ENCODE measurements at places on chromosomes 5 and 9. TPM values are rescaled to one million over a fixed set of nuclear protein-coding genes. Genes with fewer than 3 reads are reported as not detected.
A peak's percentile ranks its signal among the peaks of the same experiment; 100 is the strongest.

The IL3 gene
- not detected for polyA plus RNA-seq

DNA sequence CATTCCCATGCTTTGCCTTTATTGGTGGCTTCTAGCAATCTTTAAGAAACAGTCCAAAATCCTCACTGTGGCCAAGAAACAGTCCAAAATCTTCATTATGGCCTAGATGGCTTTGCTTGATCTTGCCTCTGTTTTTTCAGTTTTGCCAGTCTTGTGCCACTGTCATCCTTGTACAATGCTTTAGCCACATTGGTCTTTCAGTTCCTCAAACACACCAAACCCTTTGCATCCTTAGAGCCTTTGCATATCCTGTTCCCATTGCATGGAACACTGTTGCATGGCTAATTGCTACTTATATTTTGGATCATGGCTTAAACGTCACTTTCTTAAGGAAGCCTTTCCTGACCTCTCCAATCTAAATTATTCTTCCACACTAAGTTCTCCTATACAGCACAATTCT lies 22.1 kb downstream of the MRRF start:
- no peak for DNase-seq

DNA sequence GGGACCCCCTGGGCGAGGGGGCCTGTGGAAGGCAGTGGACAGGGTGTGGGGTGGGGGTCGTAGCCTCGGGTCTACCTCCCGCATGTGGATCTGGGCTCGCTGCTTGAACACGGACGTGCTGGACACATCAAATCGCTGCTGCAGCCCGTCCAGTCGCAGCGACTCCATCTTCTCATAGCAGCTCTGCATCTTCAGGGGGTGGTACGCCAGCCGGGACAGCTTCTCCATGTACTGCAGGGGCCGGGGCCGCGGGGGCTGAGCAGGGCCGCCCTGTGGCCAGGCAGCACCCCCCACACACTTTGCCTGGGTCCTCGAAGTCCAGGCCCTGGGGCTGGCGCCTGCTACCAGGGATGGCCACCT lies 57.6 kb downstream of the LRSAM1 start:
- no peak for DNase-seq

The FRRS1L gene
- 7.0 TPM for polyA plus RNA-seq

The PHF24 gene
- 14.7 TPM for polyA plus RNA-seq

DNA sequence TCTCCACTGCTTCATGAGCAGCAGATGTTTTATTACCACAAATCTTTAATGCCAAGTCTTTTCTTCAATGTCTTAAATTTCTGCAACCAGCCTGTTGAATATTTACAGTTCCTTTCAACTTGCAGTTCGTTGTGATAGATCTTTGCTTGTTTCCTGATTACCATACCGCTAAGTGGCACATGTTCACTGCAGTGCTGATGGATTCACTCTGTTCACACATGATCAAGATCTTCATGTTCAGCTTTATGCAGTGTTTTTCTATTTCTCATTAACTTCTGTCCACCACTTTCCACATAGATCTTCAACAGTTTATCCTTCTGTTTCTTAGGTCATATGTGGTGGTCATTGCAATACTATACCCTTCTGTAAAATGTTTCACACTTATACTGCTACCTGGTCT lies 280.6 kb downstream of the EPB41L4A start:
- DNase-seq, result no peak

The HIGD2A gene
- polyA plus RNA-seq, result 221 TPM

GRCh38 chr5:3531320-3531986 lies 64.2 kb upstream of the IRX1 start:
- no peak for DNase-seq

The ARL14EPL gene
- polyA plus RNA-seq, result not detected

- no peak for DNase-seq
Measured at GRCh38 chr5:39080597-39081204, 6.5 kb upstream of the RICTOR start.

The POU5F2 gene
- polyA plus RNA-seq, result not detected

DNA sequence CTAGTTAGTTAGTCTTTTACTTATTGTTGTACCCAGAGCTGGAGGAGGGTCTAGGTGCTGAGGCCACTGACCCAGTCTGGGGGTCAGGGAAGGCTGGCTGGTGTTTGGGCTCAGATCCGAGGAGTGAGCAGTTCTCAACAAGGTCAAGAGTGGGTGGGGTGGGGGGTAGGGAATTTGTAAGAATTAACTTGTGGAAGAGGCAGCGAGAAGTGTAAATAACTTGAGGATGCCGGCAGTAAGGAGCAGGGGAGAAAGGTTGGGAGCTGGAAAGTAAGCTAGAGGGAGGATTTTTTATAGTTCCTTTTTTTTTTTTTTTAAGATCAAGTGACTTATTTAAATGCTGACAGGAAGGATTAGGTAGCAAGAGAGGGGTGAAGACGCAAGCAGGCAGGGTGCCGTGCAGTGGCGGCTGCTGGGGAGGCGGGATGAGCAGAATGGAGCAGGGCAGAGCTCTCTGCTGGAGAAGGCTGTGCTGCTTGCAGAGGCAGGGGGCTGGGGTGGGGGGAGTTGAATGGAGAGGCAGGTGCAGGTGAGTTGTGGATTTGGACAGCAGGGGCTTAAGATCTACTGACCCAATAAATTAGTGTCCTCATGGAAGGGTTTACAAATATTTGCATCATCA lies 35.3 kb upstream of the SMIM32 start:
- DNase-seq, result no peak

The FAM163B gene
- 89.4 TPM for polyA plus RNA-seq

DNA sequence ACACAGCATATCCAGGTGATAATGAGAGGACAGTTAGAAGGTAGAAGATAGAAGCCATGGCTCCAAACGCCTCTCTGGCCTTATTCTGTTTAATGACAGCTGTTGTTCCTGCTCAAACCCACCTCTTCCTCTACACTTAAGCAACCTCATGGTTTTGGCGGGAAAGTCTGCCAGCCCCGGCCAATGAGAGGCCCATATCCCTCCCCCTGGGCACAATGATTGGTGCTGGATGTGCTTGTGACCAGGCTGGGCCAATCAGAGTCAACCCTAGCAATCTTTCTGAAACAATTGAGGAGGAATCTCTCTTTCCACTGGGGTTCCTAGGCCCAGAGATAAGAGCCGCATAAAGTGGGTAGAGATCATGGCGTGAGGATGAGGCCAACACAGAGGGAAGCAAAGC lies 4.8 kb upstream of the GFI1B start:
- DNase-seq, result no peak

The KIAA0825 gene
- polyA plus RNA-seq, result 0.85 TPM

DNA sequence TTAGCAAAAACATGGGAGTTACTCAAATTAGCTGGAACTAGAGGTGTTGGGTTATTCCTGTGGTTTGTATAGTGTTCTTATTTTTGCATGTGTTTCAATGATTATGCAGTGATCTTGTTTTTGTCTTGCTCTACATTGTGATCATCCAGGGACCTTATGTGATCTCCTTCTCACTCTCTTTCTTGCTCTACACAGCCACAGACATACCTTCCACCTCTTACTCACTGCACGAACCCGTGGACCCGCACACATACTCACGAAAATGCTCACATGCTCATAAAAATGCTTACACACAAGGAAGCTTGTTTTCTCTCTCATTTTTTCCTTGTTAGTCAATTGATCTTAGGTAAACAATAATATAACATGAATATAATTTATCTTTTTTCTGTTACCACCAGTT lies 187.1 kb downstream of the KDM4C start:
- no peak for DNase-seq

GRCh38 chr5:181188700-181189362 lies 16.2 kb downstream of the TRIM7 start:
- DNase-seq, result peak; percentile 79

The NAIF1 gene
- polyA plus RNA-seq, result 12.2 TPM

The HAND1 gene
- not detected for polyA plus RNA-seq

DNA sequence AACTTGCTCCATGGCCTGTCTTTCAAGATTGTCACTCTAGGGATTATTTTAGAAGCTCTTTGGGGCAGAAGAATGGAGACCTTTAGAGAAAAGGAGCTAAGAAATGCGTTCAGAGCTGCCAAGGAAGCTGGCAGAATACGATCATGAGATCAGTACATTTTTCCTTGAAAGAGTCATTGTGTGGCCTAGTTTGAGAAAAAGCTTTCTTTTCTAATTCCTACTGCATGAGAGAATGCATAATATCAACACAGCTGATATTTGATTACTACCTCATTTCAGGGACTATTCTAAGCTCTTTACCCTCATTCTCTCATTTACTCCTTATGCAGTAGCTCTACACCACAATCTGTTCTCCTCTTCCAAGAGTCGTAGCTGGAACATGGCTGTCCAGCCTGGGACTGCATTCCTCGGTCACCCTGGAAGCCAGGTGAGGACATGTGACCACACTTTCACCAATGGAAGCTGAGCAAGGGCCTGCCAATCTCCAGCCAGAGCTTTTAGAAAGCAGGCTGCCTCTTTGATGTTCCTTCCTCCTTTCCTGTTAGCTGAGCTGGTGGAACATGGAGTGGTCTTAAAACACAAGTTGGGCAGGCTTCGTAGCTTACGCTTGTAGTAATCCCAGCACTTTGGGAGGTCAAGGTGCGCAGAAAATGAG lies 99.3 kb upstream of the LHFPL2 start:
- DNase-seq, result peak; percentile 32

DNA sequence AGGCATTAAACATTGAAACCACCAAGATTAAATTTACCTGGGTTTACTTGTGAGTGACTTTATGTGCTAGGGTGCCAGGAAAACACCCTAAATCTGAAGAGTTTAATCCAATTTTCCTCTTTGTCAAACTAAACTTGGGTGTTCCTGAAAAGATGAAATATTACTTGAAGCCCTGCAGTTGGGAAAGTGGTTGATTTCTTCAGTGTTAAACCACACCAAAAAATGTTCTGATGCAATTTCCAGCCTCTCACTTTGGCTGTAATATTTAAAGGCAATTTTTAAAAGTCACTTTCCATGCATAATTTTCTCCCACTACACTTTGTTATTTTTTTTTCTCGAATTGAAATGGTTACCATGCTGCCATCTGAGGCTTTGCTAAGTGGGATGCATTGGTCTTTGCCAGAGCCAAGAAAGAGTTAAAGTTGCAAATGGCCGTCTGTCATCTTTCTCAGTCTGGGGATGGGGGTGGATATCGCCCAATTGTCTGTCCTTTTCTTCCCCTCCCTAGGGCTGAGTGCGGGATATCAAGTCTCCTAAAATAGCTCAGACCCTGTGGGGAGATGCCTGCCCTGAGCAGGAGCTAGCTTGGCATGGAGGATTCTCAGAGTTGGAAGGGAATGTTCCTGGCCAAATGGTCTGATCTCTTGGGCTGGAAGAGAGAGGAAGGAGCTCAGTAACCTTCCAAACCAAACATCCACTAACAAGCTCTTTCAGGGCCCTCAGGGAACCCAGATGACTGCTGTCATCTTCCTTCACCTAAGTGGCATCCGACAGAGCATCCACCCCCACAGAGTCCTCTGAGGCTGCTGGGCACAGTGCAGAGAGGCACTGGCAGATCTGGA lies 13.6 kb upstream of the SHB start:
- no peak for DNase-seq

The MZB1 gene
- polyA plus RNA-seq, result not detected

DNA sequence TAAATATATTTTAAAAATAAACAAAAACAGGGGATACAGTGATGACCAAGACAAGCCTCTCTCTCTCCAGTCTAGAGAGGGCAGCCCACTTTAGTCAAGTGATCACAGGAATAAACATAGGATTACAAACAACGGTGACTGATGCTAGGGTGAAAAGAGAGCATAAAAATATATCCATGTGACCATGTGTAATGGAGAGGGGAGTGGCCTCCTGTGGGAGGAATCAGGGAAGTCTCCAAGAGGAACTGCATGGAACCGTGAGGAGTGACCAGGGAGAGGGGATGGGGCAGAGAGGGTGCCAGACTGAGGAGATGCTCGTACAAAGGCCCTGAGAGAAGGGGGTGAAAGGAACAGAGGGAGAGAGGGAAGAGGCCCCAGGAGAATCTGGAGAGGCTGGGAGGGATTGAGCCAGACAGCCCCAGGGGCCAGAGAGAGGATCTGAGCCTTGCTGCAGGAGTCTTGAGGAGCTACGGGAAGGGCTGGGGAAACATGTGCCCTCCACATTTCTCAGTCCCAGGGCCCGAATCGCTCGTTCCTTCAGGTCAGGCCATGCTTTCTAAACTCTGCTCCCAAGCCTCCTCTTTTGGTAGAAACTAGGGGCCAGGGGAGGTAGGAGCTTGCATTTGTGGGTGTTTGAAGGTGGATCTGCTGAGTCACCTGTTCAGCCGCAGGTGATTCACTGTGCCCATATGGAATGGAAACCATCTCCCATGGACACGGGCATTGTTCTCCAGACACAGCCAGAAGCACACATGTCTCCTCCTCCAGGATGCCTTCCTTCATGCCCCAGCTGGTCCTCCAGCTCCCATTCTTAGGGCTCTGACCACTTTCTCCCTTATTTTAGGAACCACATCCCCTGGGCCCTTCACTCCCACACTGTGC lies 63.8 kb downstream of the PAX5 start:
- no peak for DNase-seq

The GARIN3 gene
- not detected for polyA plus RNA-seq

- DNase-seq, result peak; percentile 37
Measured at GRCh38 chr5:109455598-109456096, 45.9 kb upstream of the PJA2 start.

The PLPP7 gene
- polyA plus RNA-seq, result 8.3 TPM

GRCh38 chr5:104452550-104452949 lies 890.0 kb upstream of the NUDT12 start:
- DNase-seq, result no peak

The TAF11L5 gene
- not detected for polyA plus RNA-seq

The TNC gene
- polyA plus RNA-seq, result 25.7 TPM

- no peak for DNase-seq
Measured at GRCh38 chr5:88245893-88246244, 22.8 kb downstream of the TMEM161B start.

DNA sequence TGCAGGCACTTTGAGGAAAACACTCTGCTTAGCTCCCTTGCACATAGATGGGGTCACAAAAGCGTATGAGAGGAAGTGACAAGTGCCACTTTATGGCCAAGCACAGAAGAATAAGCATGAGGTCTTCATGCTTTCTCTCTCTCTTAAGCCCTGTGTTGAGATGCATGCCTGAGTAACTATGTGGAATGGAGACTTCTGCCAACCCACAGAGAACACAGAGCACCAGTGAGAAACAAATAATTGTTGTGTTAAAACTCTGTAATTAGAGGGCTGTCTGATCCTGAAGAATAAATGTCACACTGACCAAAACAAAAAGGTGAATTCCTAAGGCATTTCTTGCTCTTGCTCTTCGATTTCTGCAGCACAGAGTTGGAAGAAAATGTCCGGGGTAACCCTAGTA lies 488.5 kb downstream of the CTNND2 start:
- DNase-seq, result peak; percentile 24

GRCh38 chr5:170451747-170452365 lies 52.0 kb upstream of the KCNIP1 start:
- DNase-seq, result no peak

The CCL28 gene
- polyA plus RNA-seq, result 0.64 TPM

Measured in brain (organoid and tissue), 16 donors.